Activated naive CD4-positive, alpha-beta T cell (primary cell): ENCODE measurements at places on chromosomes 7 and 10.

- DNase-seq, result no peak
Observed at GRCh38 chr10:80141696-80142460, 9.3 kb downstream of the PLAC9 start.

DNA sequence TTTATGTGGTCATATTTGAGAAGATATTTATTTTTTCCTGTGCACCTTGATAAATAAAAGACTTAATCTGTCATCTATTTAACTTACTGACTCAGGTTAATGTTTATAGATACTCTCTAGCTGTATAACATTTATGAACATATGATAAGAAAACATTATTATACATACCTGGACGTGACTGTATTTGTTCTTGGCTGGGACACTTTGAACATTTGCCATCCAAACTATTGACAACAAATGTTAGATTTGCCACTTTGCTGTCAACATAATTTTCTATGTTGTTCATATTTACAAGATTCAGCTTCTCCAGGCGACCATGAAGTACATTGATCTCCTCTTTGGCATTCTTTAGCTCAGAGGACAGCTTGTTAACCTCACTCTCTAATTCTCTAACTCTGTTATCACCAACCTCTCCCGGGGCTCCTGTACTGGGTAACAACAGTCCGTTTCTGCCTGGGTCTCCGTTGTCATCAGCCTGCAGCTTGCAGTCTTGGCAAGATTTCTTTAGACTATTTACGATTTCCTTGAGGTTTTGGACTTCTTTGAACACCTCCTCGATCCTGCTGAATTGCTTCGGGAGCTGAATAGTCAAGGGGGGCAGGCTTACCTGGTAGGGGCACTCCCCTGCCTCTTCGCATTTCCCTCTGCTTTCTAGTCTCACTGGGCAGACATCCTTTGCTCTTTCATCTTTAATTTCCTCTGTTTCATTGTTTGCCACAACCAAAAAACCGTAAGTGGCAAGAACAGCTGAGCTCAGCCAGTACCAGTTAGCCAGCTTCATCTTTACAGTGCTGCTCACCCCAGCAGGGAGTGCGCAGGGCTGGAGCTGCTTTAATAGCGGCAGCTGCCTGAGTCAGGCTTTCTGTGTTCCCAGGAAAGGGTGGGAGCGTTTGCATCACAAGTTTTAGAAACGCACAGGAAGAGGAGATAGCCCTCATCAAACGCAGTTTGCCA lies at the start of gene FGL2:
Gene FGL2, minus strand, starts transcription at position 807 of the 954 bp plus-strand sequence. Its CDS starts 26 bp downstream, at position 781.
- no peak for DNase-seq

- no peak for DNase-seq
Observed at GRCh38 chr10:31596765-31597164, 277.7 kb downstream of the ZEB1 start.

DNA sequence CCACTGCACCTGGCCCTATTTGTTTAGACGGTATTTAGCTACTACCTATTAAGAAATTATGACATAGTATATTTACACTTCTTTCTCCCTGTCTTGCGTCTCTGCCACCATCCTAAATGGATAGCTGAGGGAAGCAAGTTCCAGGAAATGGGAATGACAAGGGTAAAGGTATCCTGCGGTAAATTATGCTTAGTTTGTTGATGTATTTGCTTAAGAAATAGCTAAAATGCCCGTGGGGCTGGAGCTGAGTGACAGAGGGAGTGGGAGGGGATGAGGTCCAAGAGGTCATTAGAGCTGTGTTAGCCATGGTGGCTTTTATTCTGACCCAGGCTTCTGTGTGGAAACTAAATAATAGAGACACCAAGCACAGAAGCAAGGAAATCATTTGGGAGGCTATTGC lies 29.0 kb upstream of the UBE2D1 start:
- DNase-seq, result no peak

- no peak for DNase-seq
Observed at GRCh38 chr10:17235136-17235535, 7.1 kb downstream of the VIM start.

GRCh38 chr7:150379441-150380379 lies 580 bp downstream of the ZNF775 start:
- no peak for DNase-seq
